Upper lobe of right lung (tissue), 1 donor: ENCODE measurements at places on chromosomes 1 and 21. TPM values are rescaled to one million over a fixed set of nuclear protein-coding genes. Genes with fewer than 3 reads are reported as not detected.

DNA sequence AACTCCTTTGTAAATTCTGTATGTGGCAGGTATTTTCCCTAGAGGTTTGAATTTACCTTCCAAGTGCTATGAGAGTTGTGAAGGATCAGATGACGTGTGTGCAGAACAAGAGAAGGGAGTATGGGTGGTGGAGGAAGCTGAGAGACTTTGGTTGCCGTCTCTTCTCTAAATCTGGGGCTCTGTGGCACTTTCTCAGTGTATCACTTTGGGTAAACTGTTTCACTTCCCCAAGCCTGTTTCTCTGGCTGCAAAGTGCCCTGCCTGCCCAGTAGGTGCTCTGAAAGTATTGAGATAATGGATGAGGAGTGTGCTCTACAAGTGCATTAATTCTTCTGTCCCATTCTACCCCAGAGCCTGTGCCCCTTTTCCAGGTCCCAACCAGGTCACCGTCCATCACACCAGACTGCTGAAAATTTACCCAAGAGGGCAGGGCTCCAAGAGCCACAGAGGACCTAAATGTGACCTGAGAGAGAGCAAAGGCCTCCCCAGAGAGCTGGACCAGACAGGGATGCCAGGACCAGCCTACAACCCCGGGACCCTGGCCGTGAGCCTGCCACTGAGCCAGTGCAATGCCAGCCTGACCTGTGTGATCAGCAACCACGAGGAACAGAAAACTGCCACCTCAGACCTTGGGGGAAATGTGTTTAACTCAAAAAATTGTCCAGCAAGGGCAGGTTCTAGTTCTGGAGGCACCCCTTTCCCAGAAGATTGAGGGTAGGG, 131.6 kb upstream of the ETV3 start:
- peaks cover 5% of the 10 kb centered on the region for H3K27me3 ChIP-seq
- H3K27ac ChIP-seq = no peak overlapping the region
- no peak overlapping the region for H3K4me3 ChIP-seq
- no peak for DNase-seq
- no peaks in the 10 kb centered on the region for H3K36me3 ChIP-seq

Gene H6PD
- total RNA-seq = 43.7 TPM

GRCh38 chr1:80392529-80392928, 1386.0 kb upstream of the ADGRL4 start:
- H3K27ac ChIP-seq = no peak overlapping the region
- H3K4me1 ChIP-seq = no peaks in the 10 kb centered on the region
- H3K36me3 ChIP-seq = no peaks in the 10 kb centered on the region
- H3K27me3 ChIP-seq = no peaks in the 10 kb centered on the region
- DNase-seq = no peak

DNA sequence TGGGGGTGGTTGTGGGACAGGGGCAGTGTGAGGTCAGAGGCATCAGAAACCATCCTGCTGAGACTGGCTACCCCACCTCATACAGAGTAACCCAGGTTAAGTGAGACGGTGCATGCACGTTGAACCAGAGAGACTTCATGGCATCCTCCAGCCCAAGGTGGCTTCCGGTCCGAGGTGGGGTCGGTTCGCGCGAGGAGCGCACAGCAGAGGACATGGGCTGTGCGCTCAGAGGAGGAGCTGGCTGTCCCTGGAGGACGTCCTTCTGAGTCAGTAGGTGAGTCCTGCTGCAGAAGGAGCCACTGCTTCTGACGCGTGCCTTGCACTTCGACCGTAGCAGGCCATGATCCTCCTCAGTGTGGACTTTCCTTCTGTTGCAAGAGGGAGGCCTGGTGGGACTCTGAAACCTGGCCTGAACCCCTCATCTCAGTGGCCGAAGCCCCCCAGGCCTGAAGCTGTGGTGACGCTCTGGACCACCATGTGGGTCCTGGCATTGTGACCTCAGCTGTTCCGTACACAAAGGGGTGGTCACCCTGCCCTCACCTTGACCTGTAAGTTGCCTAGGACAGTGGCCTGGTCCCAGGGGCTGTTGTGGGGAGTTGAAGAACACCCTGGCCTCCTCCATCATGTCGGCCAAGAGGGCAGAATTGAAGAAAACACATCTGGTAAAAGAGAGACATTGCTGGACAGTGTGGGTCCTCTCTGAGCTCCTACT, at the start of gene TEX35:
TSS of gene TEX35 (plus strand) at position 544 of the 712 bp plus-strand sequence. CDS start at position 624, 80 bp downstream.
- H3K27me3 ChIP-seq = no peaks in the 10 kb centered on the region
- H3K4me1 ChIP-seq = peaks cover 5% of the 10 kb centered on the region
- H3K4me3 ChIP-seq = no peak within 1 kb of the TSS

DNA sequence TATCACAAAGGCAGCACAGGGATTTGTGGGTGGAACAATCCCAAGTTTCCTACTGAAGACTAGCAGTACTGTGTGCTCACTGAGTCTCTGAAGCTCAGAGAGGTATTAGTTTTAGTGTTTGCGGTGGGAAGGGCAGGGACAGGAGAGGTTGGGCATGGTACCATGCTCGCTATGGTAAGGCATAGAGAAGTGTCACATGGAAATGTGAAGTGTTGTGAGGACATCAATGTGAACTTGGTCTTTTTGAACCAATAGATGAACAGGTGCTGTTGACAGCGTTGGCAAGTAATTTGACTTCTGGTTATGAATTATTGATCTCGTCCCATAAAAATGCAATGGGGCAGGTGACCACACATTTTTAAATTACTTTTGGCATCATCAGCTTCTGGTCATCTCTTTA, 55.8 kb upstream of the ADAMTS1 start:
- no peaks in the 10 kb centered on the region for H3K4me1 ChIP-seq
- DNase-seq = no peak
- no peaks in the 10 kb centered on the region for H3K36me3 ChIP-seq
- no peak overlapping the region for H3K27ac ChIP-seq

DNA sequence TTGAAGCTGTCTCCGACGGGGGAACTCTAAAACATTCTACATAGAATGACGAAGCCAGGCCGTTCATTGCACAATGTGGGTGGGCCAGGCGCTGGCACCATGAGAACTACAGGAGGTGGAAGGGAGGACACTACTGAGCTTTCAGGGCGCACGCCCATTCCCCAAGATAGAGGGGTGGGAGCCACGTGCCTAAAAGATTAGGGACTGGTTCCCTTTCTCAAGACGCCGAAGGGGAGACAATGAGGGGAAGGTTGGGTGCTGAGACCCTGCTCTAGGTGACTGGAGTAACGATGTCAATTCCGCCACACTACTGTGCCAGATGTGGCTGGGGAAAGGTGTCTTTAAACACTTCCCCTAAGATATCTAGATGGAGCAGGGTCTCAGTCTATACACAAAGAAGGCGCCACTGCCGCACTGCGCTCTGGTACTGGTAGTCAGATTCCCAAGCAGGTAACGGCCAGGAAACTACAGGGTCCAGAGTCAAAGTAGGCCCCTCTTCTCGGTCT, 782 bp downstream of the CSDE1 start:
- peaks cover 50% of the 10 kb centered on the region for H3K4me1 ChIP-seq
- peak overlapping the region; percentile 100 for H3K27ac ChIP-seq
- peak; percentile 71 for DNase-seq
- no peaks in the 10 kb centered on the region for H3K27me3 ChIP-seq

DNA sequence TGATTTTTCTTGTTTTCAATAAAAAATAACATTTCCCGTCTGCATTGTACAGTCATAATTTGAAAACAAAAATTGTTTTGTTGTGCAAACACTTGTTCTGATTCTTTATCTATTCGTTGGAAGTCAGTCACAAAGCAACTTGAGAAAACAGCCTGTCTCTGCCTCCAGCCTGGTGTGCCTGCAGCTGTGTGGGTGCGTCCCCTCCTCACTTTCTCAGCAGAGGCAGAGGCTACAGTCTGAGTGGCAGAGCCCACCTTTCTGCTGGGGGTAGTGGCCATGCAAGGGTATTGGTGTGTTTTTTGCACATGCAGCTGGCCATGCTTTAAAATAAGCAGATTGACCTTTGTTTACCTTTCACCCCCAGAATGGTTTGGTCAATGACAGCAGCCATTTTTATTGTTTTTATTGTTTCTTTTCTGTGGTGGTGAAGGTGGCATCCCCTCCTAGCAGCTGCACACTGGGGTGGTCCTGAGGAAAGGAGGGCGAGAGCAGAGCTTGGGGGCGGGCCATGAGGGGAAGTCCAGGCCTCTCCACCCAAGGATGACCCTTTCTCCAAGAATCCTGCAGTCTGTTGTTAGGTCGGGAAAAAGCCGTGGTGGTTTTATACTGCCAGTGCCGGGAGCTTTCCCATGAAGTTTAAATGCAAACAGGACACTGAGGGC, 159.6 kb downstream of the PCBP3 start:
- H3K27ac ChIP-seq = no peak overlapping the region
- H3K4me1 ChIP-seq = no peaks in the 10 kb centered on the region
- no peaks in the 10 kb centered on the region for H3K27me3 ChIP-seq
- no peak for DNase-seq

- no peaks in the 10 kb centered on the region for H3K36me3 ChIP-seq
- H3K4me3 ChIP-seq = no peak overlapping the region
- H3K27me3 ChIP-seq = no peaks in the 10 kb centered on the region
- no peaks in the 10 kb centered on the region for H3K4me1 ChIP-seq
- no peak overlapping the region for H3K27ac ChIP-seq
These were observed 230.3 kb downstream of the LTN1 start for GRCh38 chr21:28762357-28762735.

DNA sequence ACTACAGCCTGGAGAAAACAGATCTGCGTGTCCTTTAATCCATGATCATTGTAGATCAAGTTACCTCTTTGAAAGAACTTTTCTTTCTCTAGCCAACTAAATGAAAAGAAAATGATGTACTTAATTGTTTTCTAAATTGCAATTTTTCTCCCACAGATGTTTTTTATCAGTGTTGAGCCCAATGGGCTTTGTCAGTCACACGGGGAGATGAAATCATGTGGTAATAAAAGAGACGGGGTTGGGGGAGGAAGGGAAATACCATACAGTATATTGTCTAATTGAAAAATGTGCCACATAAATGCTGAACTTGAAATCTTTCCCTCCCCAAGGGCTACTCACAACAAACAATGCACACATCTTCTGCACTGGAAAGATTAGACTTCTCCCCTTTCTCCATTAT, 58.4 kb downstream of the NTMT2 start:
- no peak for DNase-seq
- no peak overlapping the region for H3K27ac ChIP-seq
- no peaks in the 10 kb centered on the region for H3K36me3 ChIP-seq
- H3K4me3 ChIP-seq = no peak overlapping the region
- H3K4me1 ChIP-seq = no peaks in the 10 kb centered on the region

DNA sequence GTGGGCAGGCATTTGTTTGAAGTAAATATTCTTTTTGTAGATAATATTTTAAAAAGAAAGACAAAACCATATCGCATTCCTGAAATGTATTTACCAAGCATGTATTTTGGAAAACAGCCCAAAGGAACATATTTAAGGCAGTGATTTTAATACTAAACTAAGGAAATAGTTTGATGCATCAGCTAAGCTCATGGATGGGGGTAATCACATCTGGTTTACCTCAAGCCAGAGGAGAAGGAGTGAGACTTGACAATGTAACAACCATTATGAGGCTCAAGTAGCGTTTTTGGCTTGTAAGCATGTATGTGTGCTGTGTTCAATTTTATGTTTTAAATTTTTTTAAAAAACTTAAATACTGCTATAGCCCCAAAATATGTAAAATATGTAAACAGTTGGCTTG, 390.5 kb downstream of the DISC1 start:
- no peak for DNase-seq
- no peaks in the 10 kb centered on the region for H3K36me3 ChIP-seq
- H3K4me3 ChIP-seq = no peak overlapping the region
- H3K4me1 ChIP-seq = peaks cover 18% of the 10 kb centered on the region
- no peaks in the 10 kb centered on the region for H3K27me3 ChIP-seq
- H3K27ac ChIP-seq = no peak overlapping the region

Gene HCRTR1
- not detected for total RNA-seq

Gene OR2T29
- not detected for total RNA-seq

DNA sequence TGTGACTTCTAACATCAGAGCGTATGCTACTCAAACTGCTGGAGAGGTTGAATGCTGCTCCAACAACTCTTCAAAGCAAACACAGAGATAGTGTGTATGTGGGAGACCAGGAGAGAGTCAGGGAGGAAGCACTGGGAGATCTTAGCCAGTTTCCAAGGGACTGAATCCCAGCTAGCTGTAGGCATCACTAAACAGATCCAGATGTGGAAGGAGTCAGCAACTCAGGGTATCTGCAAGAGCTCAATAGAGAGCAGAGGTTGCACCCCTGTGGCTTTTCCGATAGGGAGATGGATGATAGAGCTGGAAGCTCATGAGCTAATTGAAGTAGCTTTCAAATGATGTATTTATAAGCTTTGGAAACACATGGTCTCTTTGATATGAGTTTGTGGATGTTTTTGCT, 168.9 kb upstream of the HOOK1 start:
- H3K4me3 ChIP-seq = no peak overlapping the region
- no peaks in the 10 kb centered on the region for H3K4me1 ChIP-seq
- DNase-seq = no peak
- H3K27ac ChIP-seq = no peak overlapping the region
- H3K36me3 ChIP-seq = no peaks in the 10 kb centered on the region

DNA sequence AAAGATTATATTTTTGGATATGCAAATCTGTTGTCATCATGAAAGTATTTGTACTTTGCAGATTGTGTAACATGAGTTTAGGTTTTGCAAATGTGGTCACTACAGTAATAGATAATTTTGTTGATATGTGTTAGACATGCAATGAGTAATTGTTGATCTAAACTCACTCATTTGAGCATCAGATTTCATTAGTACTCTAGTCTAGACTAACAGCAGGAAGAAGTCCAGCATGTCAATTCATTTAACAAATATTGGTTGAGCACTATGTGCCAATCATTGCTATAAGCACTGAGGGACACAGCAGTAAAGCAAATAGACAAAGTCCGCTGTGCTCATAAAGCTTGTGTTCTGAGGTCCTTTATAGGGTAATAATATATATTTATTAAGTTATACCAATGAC, 350.0 kb downstream of the USP25 start:
- no peaks in the 10 kb centered on the region for H3K4me1 ChIP-seq
- no peak overlapping the region for H3K4me3 ChIP-seq
- no peak overlapping the region for H3K27ac ChIP-seq
- H3K36me3 ChIP-seq = no peaks in the 10 kb centered on the region

Gene BMP8A
- total RNA-seq = 0.29 TPM

Gene BRDT
- not detected for total RNA-seq

Gene RNU1-2
- 6,622 TPM for total RNA-seq

- no peak overlapping the region for H3K4me3 ChIP-seq
- H3K36me3 ChIP-seq = no peaks in the 10 kb centered on the region
- H3K4me1 ChIP-seq = peaks cover 16% of the 10 kb centered on the region
- H3K27me3 ChIP-seq = no peaks in the 10 kb centered on the region
- H3K27ac ChIP-seq = no peak overlapping the region
These were observed 19.0 kb upstream of the IRF2BP2 start for GRCh38 chr1:234629026-234629425.

DNA sequence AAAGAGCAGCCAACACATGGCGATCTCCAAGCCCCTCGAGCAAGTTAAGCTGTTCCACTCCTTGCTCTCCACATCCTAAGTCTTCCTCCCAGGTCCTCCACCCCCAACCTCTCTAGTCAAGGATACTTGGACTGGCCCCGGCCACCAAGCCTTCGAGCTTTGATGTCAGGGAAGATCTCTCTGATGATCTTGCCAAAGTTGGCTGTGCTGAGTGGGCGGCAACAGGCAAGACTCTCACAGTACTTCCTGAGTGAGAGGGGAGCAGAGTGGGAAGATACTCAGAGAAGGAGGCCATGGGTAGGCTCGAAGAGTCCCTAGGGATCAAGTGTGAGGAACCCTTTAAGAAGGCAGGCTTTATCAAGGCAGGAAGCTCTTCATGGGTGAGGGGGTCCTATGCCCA, 2.8 kb downstream of the RFX5 start:
- no peak for DNase-seq
- H3K4me1 ChIP-seq = peaks cover 17% of the 10 kb centered on the region
- H3K27ac ChIP-seq = no peak overlapping the region
- no peaks in the 10 kb centered on the region for H3K27me3 ChIP-seq
- H3K4me3 ChIP-seq = no peak overlapping the region
- H3K36me3 ChIP-seq = peaks cover 19% of the 10 kb centered on the region
